ENCODE measurements at places on chromosomes 4 and X.

- DNase-seq = no peak
These were observed 97.1 kb downstream of the LDB2 start for GRCh38 chr4:16801356-16801755.

- no peak for DNase-seq
These were observed 154.5 kb upstream of the ANK2 start for GRCh38 chr4:112894951-112895350.

GRCh38 chrX:153641627-153642026 is 5.4 kb upstream of the DUSP9 start:
- DNase-seq = no peak

DNA sequence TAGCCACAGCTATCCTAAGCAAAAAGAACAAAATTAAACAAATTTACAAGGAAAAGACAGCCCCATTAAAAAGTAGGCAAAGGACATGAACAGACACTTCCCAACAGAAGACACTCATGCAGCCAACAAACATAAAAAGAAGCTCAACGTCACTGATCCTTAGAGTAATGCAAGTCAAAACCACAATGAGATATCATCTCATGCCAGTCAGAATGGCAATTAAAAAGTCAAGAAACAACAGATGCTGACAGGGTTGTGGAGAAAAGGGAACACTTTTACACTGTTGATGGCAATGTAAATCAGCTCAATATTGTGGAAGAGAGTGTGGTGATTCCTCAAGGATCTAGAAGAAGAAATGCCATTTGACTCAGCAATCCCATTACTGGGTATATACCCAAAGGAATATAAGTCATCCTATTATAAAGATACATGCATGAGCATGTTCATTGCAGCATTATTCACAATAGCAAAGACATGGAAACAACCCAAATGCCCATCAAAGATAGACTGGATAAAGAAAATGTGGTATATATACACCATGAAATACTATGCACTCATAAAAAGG is 163.0 kb upstream of the TET2 start:
- DNase-seq = no peak

DNA sequence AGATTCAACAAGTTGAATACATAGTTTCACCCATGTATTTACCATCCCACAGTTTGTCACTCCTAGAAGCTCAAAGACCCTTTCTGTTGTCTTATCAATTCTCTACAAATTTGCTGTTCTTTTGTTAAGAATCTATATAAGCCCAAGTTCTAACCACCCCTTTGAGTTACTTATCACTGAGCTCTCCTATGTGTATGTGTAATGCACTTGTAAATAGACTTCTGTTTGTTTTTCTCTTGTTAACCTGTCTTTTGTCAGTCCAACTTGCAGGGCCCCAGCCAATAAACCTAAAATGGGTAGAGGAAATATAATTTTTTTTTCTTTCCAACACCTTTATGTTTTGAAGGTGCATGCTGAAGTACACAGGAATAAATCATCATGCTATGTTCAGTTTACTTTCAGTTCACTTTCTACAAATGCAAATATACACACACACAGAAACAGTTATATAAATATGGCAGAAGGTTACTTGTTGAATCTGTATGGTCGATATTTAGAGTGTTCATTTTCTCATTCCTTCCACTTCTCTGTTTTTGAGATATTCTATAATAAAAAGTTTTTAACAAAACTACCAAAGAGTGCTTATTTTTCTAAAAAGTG is 22.3 kb upstream of the CLOCK start:
- DNase-seq = no peak

GRCh38 chr4:187268940-187269339 is 545.3 kb upstream of the FAT1 start:
- DNase-seq = no peak

GRCh38 chrX:132333351-132333750 is 114.1 kb upstream of the RAP2C start:
- DNase-seq = no peak

- no peak for DNase-seq
These were observed 3.1 kb downstream of the RBMXL3 start for GRCh38 chrX:115192244-115192700.

DNA sequence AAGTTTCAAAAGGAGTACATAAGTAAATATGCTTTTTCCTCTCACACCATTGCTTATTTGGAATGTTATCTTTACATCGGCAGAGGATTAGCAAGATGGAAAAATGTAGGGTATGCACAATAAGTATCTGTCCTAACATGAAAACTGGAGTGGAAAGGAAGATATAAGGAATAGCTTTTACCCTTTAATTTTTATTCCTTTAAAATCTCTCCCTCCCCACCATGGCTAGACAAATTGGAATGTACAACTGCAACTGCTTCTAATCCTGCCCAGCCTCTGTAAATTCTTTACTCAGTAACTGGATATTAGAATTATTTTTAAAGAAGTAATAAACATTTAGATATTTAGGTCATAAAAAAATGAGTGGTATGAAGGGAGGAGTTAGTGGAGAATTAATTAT is 171.5 kb downstream of the PCDH18 start:
- DNase-seq = no peak

- no peak for DNase-seq
These were observed 316.7 kb downstream of the ANTXR2 start for GRCh38 chr4:79756140-79756895.

- DNase-seq = no peak
These were observed 780 bp downstream of the SLC6A8 start for GRCh38 chrX:153688506-153688905.

DNA sequence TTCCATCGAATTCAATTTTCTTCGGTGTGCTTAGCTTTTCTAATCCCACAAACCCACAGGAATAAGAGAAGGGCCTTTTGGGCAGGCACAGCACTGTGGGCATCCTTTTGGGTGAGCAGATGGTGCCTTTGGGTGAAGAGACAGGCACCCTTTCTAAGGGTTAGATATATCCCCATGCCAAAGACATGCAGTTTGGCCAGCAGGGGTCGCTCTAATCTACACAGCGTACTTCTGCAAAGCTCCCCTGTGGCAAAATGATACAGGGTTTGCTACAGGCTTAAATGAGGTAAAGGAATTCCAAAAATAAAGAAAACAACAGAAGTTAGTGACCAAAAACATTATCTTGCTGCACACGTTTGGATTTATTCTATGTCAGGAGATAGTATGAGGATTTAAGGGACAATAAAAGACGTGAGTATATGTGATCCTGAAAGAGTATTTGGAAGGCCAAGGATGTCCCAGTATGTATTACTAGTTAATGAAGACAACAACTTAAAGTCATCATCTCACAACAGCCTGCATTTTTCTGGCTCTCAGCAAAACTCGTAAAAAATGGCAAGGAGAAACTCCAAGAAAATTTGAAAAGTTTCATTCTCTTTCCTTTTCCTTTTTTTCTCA is 49.5 kb downstream of the PHEX start:
- DNase-seq = peak; percentile 46

GRCh38 chrX:118654331-118654730 is 73.1 kb upstream of the IL13RA1 start:
- DNase-seq = no peak

- DNase-seq = no peak
These were observed 16.5 kb downstream of the SPANXN3 start for GRCh38 chrX:143500751-143501150.

DNA sequence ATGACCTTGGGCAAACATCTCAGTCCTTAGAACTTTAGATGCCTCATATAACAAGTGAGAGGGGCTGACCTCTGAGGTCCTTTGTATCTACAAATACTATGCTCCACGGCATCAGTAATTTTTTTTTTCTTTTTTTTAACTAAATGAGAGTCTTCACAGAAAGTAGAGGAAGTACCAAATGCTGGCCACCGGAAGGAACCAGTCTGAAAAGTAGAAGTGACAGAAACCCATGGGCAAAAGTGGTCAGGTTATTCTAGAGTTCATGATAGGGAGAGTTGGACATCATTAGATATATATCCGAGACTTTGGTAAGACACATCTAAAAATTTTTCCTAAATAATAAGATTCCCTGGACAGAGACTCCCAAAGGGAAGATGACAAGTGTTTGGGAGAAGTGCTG is 53.7 kb downstream of the COQ2 start:
- no peak for DNase-seq

- no peak for DNase-seq
These were observed 262.8 kb downstream of the PRDM5 start for GRCh38 chr4:120659616-120660170.

DNA sequence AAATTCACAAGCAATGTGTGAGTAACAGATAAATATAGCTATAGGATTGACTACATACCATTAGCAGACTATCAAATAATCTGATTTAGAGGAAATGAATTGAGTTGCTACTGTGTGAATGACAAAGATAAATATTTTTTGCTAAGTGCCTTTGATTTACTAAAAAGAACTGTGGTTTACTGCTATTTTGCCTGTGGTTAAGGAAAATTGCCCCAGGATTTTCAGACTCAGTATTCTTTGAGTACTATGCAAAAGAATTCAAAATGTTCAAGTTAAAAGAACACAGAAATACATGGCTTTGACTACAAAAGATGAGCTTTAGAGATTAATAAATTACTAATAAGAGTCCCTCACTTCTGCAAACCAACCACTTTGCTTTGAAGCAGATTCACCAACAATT is 853.8 kb downstream of the ADGRL3 start:
- DNase-seq = no peak

DNA sequence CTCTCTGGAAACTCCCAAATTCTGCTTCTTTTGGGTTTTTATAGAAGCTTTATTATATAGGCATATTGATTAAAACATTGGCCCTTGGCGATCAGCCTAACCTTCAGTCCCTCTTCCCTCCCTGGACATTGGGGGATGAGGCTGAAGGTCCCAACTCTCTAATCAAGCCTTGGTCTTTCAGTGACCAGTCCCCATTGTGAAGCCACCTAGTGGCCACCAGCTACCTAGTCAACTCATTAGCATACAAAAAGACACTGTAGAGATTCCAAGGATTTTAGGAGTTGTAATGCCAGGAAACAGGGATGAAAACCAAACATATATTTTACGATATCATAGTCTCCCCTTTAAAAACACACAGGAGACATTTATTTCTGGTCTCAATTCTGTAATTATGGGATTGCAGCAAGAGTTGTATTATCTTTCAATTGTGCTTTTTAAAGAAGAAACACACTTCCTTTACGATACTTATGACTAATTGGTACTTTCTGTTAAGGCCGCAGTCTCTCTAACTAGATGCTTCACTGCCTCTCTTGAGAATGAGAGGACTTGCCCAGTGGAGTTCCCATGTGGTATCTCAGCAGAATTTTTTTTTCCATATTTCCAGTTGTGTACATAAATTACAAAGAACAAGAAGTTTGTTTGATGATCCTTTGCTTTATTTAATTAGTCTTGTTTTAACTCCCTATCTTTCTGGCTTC is 58.2 kb downstream of the WDR17 start:
- no peak for DNase-seq

DNA sequence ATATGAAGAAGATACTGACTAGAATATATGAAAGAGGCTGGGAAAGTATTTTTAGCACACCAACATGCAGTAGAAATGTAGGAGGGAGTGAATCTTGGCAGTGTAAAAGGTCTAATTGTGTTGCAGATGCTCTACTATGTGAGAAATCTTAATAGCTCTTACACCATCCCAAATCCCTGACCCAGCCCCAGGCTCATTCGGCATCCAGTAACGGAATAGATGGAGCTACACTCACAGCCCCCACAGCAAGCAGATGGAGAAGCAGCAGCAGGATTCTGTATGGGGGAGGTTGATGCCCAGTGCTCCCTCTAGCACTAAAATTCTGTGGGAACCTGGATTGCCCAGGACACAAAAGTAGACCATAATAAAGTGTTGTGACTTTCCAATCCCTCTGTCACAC is 153.2 kb upstream of the PRDX4 start:
- DNase-seq = no peak

DNA sequence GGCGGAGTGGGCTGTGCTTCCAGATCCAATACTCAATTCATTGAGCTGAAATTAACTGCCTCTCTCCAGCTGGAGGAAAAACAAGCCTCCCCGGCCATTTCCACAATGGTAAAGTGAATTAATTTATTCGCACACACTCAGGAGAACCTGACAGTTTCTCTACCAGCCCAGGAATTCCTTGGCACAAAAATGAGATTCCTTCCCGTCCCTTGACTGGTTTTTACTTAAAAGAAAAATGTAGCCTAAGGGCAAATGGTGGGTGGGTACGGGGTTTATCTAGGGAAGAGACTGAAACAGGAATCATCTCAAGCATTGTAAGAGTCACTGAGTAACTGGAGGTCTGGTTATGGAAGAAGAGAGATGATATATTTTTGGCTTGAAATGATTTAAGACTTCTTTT is 102.7 kb downstream of the VCX3A start:
- DNase-seq = no peak

DNA sequence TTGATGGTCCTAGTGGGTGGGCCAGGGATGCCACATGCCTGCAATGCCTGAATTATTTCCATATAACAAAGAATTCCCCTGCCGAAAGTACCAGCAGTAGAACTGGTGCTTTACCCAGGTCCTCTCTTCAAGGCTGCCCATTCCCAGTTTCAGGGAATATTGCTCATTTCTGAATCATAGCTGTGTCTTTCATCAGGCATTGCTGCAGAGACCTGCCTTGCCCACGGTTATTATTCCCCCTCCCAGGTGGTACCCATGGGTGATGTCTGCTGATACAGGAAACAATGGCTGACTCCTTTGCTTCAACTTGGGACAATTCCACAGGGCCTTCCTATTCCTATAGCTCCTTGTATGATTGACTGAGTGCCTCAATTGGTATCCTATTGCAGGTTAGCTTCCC is 9.7 kb upstream of the IQCM start:
- no peak for DNase-seq

GRCh38 chr4:5992828-5993321 is 25.4 kb downstream of the C4orf50 start:
- no peak for DNase-seq

DNA sequence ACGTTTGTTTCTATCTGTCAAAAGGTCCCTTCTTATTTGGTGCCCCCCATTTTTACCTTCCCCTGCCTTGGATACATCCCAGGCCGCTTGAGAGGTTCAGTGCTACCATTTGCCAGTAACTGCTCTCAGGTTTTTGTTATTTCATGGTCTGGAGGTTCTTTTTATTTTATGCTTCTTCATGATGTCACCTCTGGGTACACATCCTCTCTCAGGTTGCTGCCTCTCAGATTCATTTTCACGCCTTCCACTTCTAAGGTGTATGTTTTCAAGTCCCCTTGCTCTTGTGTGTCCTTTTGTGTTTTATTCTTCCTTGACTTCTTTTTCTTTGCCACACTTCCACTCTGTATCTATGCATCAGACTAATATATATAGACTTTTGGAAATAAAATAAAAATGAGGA is 640.1 kb upstream of the AADAT start:
- DNase-seq = no peak

DNA sequence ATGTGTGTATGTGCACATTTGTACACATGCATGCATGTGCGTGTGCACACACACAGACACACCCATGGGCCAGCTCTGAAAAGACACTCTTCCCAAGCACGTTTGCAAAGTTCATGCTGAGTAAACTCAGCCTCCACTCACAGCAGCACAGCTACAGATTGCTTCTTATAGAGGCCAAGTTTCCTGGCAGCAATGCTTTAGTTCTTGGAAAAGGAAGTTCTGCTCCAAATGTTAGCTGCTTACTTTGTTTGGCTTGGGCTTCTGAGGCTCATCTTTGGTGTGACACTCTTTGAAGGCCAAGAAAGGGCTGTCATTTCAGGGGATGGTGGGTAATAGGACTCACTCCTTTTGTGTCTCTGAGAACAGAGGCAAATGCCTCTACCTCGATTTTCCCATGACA is 6.6 kb downstream of the PLP1 start:
- no peak for DNase-seq
